ENCODE measurements at places on chromosomes 16 and 17. TPM values are rescaled to one million over a fixed set of nuclear protein-coding genes. Genes with fewer than 3 reads are reported as not detected.
A peak's percentile ranks its signal among the peaks of the same experiment; 100 is the strongest.

GRCh38 chr17:40326014-40326831 is 17.2 kb downstream of the RARA start:
- H3K36me3 ChIP-seq = no peaks in the 10 kb centered on the region
- DNase-seq = no peak
- no peak overlapping the region for H3K27ac ChIP-seq
- no peak overlapping the region for H3K4me3 ChIP-seq

DNA sequence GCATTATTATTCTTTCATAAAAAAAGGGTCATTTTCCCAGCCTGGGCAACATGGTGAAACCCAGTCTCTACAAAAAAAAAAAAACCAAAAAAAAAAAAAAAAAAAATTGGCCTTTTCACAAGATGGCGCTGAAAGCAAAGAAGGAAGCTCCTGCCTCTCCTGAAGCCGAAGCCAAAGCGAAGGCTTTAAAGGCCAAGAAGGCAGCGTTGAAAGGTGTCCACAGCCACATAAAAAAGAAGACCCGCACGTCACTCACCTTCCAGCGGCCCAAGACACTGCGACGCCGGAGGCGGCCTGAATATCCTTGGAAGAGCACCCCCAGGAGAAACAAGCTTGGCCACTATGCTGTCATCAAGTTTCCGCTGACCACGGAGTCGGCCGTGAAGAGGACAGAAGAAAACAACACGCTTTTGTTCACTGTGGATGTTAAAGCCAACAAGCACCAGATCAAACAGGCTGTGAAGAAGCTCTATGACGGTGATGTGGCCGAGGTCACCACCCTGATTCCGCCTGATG is 4.9 kb upstream of the PGAP6 start:
- no peaks in the 10 kb centered on the region for H3K27me3 ChIP-seq
- no peak for DNase-seq
- no peak overlapping the region for H3K4me3 ChIP-seq
- no peak overlapping the region for H3K27ac ChIP-seq

DNA sequence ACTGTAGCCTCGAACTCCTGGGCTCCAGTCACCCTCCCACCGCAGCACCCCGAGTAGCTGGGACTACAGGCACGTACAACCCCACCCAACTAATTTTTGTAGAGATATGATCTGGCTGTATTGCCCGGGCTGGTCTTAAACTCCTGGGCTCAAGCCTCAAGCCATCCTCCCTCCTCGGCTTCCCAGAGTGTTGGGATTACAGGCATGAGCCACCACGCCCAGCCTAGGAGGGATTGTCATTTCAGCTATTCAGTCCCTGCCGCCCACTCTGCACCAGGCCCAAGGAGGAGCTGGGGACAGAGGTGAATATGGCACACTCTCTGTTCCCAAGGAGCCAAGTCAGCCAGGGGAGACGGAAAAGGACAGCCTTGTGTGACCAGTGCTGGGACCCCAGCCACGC is 256.2 kb downstream of the PARN start:
- H3K36me3 ChIP-seq = no peaks in the 10 kb centered on the region
- H3K4me3 ChIP-seq = no peak overlapping the region
- no peaks in the 10 kb centered on the region for H3K27me3 ChIP-seq
- H3K4me1 ChIP-seq = no peaks in the 10 kb centered on the region
- H3K27ac ChIP-seq = no peak overlapping the region

GRCh38 chr17:57677301-57677700 is 67.8 kb downstream of the CCDC182 start:
- no peak overlapping the region for H3K27ac ChIP-seq
- peak; percentile 13 for DNase-seq
- H3K27me3 ChIP-seq = no peaks in the 10 kb centered on the region
- no peaks in the 10 kb centered on the region for H3K4me1 ChIP-seq

- H3K27ac ChIP-seq = no peak overlapping the region
- no peak overlapping the region for H3K4me3 ChIP-seq
- H3K4me1 ChIP-seq = no peaks in the 10 kb centered on the region
These were observed 215.1 kb downstream of the PRKCA start for GRCh38 chr17:66517336-66518009.

- H3K36me3 ChIP-seq = no peaks in the 10 kb centered on the region
- no peak for DNase-seq
- no peak overlapping the region for H3K27ac ChIP-seq
- H3K27me3 ChIP-seq = no peaks in the 10 kb centered on the region
- no peaks in the 10 kb centered on the region for H3K4me1 ChIP-seq
These were observed 26.5 kb downstream of the BCAS3 start for GRCh38 chr17:60704170-60704569.

GRCh38 chr17:15250135-15250860 is 14.8 kb downstream of the PMP22 start:
- no peak overlapping the region for H3K27ac ChIP-seq
- peaks cover 3% of the 10 kb centered on the region for H3K4me1 ChIP-seq
- H3K36me3 ChIP-seq = no peaks in the 10 kb centered on the region
- no peaks in the 10 kb centered on the region for H3K27me3 ChIP-seq
- no peak for DNase-seq

- no peaks in the 10 kb centered on the region for H3K4me1 ChIP-seq
- no peak for DNase-seq
- no peak overlapping the region for H3K4me3 ChIP-seq
- H3K27ac ChIP-seq = no peak overlapping the region
- H3K36me3 ChIP-seq = no peaks in the 10 kb centered on the region
These were observed 131.0 kb upstream of the NUDT7 start for GRCh38 chr16:77591347-77591746.

GRCh38 chr16:50285406-50286003 is 19.2 kb downstream of the ADCY7 start:
- H3K4me1 ChIP-seq = no peaks in the 10 kb centered on the region
- no peak for DNase-seq
- no peak overlapping the region for H3K27ac ChIP-seq
- no peak overlapping the region for H3K4me3 ChIP-seq
- H3K27me3 ChIP-seq = no peaks in the 10 kb centered on the region

DNA sequence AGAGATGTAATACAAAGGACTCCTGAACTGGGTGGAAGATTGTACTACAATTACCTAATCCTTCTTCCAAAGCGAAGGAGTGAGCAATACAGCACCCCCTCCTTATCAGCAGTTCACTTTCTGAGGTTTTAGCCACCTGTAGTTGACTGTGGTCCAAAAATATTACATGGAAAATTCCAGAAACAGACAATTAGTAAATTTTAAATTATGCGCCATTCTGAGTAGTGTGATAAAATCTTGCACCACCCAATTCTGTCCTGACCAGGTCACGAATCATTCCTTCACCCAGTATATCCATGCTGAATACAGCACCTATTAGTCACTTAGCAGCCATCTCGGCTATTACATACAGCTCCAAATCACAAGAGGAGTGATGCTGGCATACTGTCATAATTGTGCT is 23.2 kb downstream of the VPS53 start:
- no peak overlapping the region for H3K4me3 ChIP-seq
- H3K27me3 ChIP-seq = no peaks in the 10 kb centered on the region
- H3K4me1 ChIP-seq = no peaks in the 10 kb centered on the region
- peaks cover 63% of the 10 kb centered on the region for H3K36me3 ChIP-seq
- H3K27ac ChIP-seq = no peak overlapping the region

- no peak overlapping the region for H3K4me3 ChIP-seq
- DNase-seq = no peak
- peaks cover 60% of the 10 kb centered on the region for H3K36me3 ChIP-seq
- H3K4me1 ChIP-seq = peaks cover 12% of the 10 kb centered on the region
- no peak overlapping the region for H3K27ac ChIP-seq
These were observed 3.6 kb downstream of the ACADVL start for GRCh38 chr17:7223375-7223774.

- no peak overlapping the region for H3K27ac ChIP-seq
- H3K27me3 ChIP-seq = no peaks in the 10 kb centered on the region
These were observed 66.3 kb downstream of the BPTF start for GRCh38 chr17:67891481-67892119.

DNA sequence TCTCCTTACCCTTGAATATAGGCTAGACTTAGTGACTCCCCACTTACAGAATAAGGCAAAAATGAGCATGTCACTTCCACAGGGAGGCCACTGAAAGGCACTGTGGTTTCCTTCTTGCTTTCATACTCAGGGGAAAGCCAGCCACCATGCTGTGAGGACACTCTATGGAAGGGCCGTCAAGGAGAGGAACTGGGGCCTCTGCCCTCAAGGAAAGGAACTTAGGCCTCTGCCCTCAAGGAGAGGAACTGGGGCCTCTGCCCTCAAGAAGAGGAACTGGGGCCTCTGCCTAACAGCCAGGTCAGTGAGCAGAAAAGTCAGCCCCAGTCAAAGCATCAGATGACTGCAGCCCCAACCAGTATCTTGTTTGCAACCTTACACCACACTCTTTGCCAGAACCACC is 30.1 kb downstream of the VPS35 start:
- no peak for DNase-seq
- peaks cover 73% of the 10 kb centered on the region for H3K36me3 ChIP-seq
- H3K27ac ChIP-seq = no peak overlapping the region
- no peak overlapping the region for H3K4me3 ChIP-seq
- no peaks in the 10 kb centered on the region for H3K27me3 ChIP-seq

Gene DOC2A
- total RNA-seq = 6.2 TPM

Gene ST6GALNAC2
- total RNA-seq = 26.9 TPM

Gene PYY
- 1.4 TPM for total RNA-seq

Gene KRT23
- total RNA-seq = not detected

All from endodermal cell (in vitro differentiated cells).